Activated CD4-positive, alpha-beta memory T cell treated with anti-CD3 and anti-CD28 coated beads for 36 hours (primary cell): ENCODE measurements at places on chromosomes 16 and 17. TPM values are rescaled to one million over a fixed set of nuclear protein-coding genes. Genes with fewer than 3 reads are reported as not detected.
A peak's percentile ranks its signal among the peaks of the same experiment; 100 is the strongest.

The CRHR1 gene
- not detected for total RNA-seq

The CHST5 gene
- total RNA-seq, result 0.34 TPM

The CCL1 gene
- 0.44 TPM for total RNA-seq

The PRSS36 gene
- total RNA-seq, result 0.24 TPM

The GAST gene
- not detected for total RNA-seq

DNA sequence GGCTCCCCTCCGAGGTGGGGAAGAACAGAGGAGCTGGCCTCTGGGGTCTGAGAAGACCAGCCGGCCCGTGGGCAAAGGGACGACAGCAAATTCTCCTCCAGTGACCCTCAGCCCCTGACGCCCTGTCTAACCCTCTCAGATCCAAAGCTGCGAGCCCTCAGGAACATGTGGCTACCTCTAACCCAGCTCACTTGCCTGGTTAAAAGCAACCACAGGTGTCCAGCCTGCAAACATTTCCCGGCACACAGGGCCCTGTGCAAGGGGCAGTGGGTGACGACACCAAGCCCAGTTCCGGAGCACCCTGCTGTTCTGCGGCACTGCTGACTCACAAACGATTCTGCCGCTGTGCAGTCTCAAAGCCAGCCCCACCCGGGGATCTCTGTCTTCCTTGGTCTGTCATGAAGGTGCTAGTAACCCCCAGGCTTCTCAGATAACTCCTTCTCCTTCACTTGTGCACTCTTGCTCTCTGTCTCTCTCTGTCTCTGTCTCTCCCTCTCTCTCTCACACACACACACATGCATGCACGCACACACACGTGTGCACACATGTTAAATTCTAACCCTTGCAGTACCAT is 23.0 kb downstream of the WNT3 start:
- H3K27ac ChIP-seq, result no peak overlapping the region
- H3K36me3 ChIP-seq, result no peaks in the 10 kb centered on the region
- H3K27me3 ChIP-seq, result peaks cover 17% of the 10 kb centered on the region
- no peak overlapping the region for H3K4me3 ChIP-seq
- no peak for DNase-seq

GRCh38 chr16:57704905-57705852 is 10.6 kb downstream of the DRC7 start:
- H3K4me3 ChIP-seq, result no peak overlapping the region
- no peak overlapping the region for H3K27ac ChIP-seq
- no peaks in the 10 kb centered on the region for H3K36me3 ChIP-seq
- DNase-seq, result no peak

- no peaks in the 10 kb centered on the region for H3K36me3 ChIP-seq
- H3K4me1 ChIP-seq, result no peaks in the 10 kb centered on the region
- no peaks in the 10 kb centered on the region for H3K27me3 ChIP-seq
- H3K4me3 ChIP-seq, result no peak overlapping the region
Measured at GRCh38 chr16:59655031-59655430, 920.9 kb upstream of the GOT2 start.

DNA sequence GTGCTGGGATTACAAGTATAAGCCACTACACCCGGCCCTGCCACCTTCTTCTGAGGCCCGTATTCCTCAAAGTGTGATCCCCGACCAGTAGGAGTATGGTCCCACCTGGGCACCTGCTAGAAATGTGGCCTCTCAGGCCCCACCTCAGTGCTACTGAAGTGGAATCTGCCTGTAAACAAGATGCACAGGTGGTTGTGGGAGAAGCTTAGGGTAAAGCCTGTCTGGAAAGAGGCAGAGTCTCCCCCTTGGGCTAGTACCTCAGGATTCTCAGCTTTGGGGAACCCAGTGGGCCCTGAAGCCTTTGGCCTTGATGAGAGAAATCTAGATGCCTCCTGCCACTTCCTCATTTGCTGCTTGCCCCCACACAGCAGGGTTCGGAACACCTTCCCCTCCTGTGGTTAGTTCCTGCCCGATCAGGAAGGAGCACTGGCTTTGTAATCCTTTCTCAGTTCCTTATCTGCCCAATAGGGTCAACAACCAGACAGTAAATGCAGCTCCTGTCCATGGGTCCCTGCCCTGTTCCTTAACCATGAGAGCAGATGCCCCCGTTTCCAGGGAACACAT is 25.2 kb downstream of the TK2 start:
- no peaks in the 10 kb centered on the region for H3K36me3 ChIP-seq
- H3K4me3 ChIP-seq, result no peak overlapping the region
- peak overlapping the region; percentile 81 for H3K27ac ChIP-seq

DNA sequence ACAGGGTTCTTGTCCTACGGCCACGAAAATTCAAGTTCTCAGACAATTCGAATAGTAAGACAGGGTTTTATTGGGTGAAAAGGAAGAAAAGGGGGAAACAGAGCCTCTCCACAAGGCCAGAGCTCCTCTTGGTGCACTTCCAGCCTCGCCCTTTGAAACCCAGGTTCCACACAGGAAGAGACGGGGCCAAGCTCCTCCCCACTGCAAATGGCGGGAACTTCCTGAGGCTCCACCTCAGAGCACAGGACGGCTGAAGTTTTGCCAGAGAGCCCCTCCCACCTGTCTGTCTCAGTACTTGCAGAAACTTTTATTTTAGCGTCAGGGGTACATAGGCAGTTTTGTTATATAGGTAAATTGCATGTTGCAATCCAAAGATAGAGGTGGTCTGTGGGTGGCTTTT is 165.7 kb upstream of the CDH8 start:
- H3K27ac ChIP-seq, result no peak overlapping the region
- H3K4me3 ChIP-seq, result no peak overlapping the region
- H3K27me3 ChIP-seq, result no peaks in the 10 kb centered on the region
- H3K4me1 ChIP-seq, result no peaks in the 10 kb centered on the region
- no peak for DNase-seq
